ENCODE measurements at places on chromosomes 4 and X.

DNA sequence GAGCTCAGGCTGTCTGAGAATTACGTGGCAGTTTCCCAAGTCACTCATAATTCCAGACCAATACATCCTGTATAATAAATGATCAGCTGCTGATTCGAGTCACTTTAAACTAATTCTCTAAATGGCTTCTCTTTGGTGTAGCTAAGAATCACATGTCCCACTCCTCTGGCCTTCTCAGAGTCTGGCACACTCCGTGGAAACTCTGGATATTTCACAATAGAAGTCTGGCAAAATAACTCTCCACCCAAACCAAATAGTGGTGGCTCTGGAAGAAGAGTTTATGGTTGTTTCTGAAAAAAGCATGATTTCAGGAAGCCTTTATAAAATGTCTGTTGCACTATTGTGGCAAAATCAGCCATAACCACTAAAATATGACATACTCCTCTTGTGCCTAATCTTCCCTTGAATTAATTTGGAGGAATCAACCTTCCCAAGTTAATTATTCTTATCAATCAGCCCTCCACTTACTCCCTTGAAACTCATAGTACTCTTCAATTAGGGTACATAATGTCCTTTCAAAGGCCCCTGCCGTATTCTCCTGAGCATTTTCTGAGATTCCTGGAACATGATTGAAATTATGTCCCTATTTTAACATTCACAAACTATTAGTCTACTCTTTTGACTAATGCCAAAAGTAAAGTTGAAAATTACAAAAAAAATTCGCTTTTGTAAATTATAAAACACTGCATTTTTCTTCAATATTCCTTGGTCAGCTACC lies 991.6 kb downstream of the FAT4 start:
- no peak for DNase-seq

GRCh38 chrX:68896581-68896980 lies 67.8 kb downstream of the EFNB1 start:
- DNase-seq, result no peak

GRCh38 chrX:49308604-49309269 lies 5.3 kb downstream of the GAGE10 start:
- peak; percentile 8 for DNase-seq

GRCh38 chr4:34108391-34108790 lies 2135.9 kb downstream of the ARAP2 start:
- DNase-seq, result peak; percentile 78

DNA sequence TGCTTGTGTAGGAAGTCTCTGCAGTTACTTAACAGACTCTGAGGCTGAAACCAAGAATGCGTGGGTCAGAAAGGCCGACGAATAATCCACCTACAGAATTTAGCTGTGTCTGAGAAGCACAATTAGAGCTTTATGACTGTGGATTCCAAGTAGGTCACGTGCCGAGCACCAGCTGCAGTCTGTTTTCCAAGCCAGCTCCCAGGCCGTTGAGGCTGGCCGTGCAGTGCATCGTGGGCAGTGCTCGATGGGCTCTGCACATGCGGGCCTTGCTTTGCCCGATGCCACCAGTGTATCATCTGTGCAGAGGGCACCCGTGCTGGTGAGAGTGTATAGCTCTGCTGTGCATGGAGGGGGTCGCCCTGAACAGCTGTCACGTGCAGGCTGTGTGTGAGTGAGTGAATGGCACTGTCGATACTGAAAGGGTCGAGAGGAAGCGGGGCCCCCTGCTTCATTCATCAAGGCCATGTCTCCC lies 67.5 kb upstream of the CLDN34 start:
- peak; percentile 84 for DNase-seq

DNA sequence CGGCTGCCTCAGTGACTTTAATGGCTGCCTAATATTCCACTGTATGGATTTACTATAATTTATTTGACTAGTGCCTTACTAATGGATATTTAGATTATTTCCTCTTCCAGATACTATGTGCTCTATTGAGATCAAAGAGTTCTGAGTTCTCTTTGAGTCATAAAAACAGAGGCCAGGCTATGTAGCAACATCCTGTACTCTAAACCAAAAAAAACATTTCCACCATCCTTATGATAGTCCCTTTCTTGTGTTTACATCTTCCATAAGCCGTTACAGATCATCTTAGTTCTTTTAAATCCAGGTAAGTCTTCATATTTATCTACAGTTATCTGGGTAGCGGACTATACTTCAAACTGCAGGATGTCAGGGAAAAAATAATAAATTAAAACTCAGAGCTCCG lies 56.6 kb upstream of the TMEM184C start:
- peak; percentile 74 for DNase-seq

DNA sequence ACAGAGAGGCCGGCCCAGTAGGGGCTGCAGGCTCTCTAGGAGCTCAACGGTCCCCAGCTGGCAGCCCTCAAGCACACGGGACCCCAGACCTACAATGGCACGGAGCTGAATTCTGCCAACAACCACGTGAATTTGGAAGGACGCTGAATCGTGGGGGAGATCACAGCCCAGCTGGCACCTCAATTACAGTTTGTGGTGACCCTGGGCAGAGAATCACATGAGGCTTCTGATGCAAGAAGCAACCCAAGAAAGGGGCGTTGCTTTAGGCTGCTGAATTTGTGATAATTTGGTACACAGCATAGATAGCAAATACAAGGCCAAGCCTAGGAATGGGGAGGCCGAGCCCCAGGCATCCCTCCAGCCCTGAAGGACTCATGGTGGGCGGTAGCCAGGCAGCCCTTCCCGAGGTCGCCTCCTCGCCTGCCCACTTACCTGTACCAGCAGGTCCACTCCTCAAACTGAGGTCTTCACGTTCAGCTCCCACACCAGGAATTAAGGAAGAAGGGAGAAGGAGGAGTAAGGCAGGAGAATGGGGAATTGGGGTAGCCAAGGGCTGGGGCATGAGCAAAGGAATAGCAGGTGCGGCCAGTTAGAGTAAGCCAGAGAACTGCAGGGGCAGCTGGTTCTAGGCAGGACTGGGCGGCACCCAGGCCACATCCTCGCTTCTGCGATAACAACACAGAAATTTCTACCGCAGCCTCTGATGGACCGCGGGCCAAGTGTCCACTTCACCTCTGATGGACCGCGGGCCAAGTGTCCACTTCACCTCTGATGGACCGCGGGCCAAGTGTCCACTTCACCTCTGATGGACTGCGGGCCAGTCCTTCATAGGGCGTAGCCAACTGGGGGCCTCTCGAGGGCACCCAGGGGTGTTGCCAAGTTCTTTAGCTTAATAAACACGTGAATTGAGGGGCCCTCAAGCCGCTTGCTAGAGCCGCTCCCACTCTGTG lies 23.4 kb upstream of the HTRA3 start:
- no peak for DNase-seq

- no peak for DNase-seq
Measured at GRCh38 chr4:125082729-125083417, 231.9 kb upstream of the FAT4 start.

DNA sequence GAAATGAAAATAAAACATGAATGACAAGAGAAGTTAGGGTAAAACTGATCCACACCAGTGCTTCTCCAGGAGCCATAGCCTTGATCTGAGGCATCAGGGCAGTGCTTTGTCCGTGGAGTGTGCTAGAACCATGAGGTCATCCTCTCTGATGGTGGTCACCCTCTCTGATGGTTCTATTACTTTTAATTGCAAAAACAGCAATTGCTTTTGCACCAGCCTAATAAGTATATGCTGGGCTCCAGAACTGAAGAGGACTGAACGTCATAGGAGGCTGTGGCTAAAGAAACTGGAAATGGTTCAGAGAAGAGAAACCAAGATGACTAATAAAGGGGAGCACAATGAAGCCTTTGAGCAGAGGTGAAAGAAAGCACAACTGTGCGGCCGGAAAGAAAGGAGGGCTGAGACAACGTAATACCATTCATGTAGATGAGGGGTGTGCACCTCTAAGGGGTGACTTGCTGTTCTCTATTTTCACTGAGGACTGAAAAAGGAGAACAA lies 17.0 kb upstream of the TMEM154 start:
- peak; percentile 96 for DNase-seq

- peak; percentile 88 for DNase-seq
Measured at GRCh38 chr4:138910914-138911336, 104.7 kb upstream of the NOCT start.

- peak; percentile 54 for DNase-seq
Measured at GRCh38 chrX:129522184-129523078, 859 bp downstream of the SMARCA1 start.

- DNase-seq, result peak; percentile 75
Measured at GRCh38 chr4:144647095-144647561, 1.2 kb downstream of the HHIP start.

GRCh38 chr4:169791527-169792156 lies 33.9 kb upstream of the HPF1 start:
- peak; percentile 73 for DNase-seq

DNA sequence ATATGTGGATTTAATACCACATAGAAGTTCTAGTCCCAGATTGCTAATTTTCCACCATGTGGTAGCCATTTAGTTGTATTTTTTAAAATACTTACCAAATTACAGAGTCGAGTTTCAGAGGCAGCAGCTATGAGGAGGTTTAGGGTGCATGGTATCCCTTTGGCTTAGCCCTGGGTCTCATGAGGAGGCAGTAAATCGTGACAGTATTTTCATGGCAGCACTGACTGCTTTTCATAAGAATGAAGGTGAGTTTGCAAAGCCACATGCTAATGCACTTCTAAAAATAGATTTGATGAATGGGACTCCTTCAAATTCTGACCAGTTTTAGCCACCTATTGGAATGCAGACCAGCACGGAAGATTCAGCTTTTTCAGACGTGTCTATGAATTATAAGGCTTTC lies 114.0 kb upstream of the FRG1 start:
- no peak for DNase-seq

DNA sequence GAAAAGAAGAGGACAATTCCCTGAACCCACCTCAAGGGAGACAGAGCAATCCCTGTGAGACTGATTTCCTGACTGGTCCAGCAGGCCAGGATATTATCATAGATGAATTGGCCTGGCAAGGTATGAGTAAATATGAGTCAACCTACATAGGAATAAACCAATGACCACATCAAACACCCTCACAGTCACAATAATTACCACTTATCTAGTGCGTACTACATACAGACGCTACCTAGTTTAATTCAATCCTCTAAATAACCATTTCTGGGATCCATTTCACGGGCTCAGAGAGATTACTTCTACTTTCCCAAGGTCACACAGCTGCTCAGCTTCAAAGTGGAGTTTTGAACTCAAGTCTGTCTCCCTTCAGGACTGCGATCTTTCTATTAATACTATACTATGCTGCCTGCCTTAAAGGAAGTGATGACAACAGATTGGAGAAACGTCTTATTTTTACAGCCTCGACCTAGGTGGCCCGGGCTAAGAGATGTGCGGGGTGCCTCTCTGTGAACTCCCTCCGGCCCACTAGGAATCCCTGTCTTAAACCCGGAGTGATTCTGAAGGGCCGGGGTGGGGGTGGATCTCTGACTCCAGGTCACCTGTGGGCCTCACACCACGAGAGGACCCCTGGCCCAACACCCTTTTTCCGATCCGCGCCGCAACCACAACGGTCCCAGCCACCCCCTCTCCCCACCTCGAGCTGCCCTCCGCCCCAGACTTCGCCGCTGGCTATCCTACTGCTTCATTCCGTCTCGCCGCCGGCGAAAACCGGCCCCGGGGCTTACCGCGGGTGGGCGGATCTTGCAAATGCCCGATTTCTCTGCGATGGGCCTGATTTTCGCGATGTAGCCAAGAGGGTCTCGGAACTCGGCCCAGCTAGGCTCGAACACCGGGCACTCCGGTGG lies 800 bp downstream of the KDM5C start:
- peak; percentile 70 for DNase-seq

- no peak for DNase-seq
Measured at GRCh38 chrX:46257451-46257879, 287.8 kb downstream of the ZNF674 start.

DNA sequence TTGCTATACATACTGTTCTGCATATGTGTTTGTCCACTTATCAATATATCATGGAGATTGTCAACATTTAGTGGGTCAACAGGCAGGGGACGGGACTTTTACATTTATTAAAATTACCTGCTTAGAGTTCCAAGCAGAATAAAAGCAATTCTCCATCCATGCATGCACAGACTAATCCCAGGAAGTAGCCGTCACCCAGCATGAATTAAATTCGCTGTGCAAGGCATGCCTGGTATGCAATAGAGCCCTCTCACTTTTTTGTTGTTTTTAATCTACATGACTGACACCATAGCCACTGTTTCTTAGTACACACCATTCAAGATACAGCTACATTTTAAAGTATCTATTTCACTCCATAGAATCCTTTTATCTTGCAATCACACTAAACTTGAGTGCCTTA lies 108.9 kb downstream of the USP46 start:
- no peak for DNase-seq

DNA sequence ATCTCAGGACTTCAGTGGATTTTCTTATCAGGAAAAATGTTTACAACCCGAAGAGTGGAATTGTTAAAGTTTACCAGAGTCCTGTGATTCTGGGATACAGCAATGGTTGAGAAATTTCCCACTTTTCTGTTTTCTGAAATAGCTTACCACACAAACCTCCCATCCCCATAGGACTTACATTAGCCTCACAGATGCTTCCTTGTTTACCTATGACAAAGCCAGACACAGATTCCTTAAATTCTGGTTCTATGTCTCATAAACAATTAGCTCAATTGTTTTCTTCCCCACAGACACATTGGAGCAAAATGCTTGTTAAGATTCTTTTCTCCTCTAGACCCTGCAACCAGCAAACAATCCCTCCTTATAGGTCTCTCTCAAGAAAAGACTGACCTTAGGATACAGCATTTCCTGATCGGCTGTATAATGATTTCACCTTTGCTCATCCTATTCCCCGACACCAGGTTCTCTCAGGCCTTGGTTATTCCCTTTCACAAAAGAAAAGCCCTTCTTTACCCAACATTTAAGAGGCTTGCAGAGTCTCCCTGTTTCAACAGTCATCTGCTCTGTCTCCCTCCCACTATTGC lies 886.2 kb downstream of the ARAP2 start:
- DNase-seq, result no peak

DNA sequence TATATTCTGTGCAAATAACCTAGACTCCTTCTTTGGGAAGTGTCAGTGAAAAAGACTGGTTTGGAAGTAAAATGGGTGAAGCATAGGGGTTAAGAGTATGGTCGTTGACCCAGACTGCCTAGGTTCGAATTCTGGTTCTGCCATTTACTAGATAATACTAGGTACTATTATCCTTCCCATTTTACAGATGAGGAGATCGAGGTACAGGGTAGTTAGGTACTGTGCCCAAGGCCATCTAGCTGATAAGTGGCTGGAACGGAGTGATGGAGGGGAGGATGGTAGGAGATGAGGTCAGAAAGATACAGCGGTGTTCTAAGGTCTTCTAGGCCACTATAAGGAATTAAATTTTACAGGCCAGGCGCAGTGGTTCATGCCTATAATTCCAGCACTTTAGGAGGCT lies 11.1 kb downstream of the GLOD5 start:
- DNase-seq, result no peak

DNA sequence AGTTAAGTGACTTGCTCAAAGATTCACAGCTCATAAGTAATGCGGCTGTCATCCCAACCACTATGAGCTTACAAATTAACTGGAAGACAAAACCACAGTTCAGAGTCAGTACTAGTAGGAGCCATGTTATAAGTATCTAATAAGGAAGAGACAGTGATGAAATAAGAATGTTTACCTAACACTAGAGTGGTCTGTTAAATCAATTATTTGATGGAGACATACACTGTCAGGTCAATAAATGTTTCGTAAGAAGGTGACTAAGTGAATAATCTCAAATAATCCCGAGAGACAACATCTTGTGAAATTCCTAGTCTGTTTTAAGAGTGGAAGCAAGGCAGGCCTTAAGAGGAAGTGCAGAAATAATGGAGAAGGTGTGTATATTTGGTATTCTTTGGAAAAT lies 25.8 kb upstream of the AMELX start:
- DNase-seq, result no peak

- no peak for DNase-seq
Measured at GRCh38 chrX:21658152-21658737, at the start of gene KLHL34. Gene KLHL34 (minus strand): TSS chrX:21658330. CDS start chrX:21657788, 542 bp downstream.

GRCh38 chrX:143296521-143296920 lies 220.8 kb downstream of the SPANXN3 start:
- DNase-seq, result no peak

Measured in astrocyte of the spinal cord (primary cell).